Stimulated activated CD4-positive, alpha-beta T cell treated with anti-CD3 and anti-CD28 coated beads, Interleukin-2, amount 100 ng/mL, for 24 hours (primary cell): ENCODE measurements at places on chromosomes 11 and 22.

- peak; percentile 94 for DNase-seq
These were observed 929 bp upstream of the RHOG start for GRCh38 chr11:3841426-3842350.

GRCh38 chr22:44783581-44783980 is 31.2 kb downstream of the ARHGAP8 start:
- DNase-seq, result no peak

GRCh38 chr11:73465023-73465675 is 89.0 kb downstream of the RELT start:
- no peak for DNase-seq

DNA sequence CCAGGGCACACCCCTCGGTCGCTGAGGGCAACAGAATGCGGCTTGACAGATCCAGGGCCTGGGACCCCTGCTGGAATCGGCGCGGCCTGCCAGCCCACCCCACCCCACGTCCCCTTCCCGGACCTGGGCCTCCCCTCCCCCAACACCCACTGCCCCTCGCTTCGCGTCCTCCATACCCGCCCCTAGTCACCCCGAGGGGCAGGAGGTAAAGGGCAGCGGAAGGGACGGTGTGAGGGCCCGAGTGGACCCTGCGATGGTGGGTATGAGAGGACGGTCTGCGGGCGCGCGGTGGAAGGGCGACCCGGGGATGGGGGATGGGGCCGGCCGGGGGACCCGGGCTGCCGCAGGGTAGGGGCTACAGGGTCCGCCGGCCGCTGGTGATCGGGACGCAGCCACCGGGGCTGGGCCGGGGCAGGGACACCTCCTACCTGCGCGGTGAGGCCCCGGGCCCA is 311 bp downstream of the APBB1 start:
- DNase-seq, result peak; percentile 23

- DNase-seq, result no peak
These were observed 280.5 kb downstream of the TBC1D22A start for GRCh38 chr22:47042861-47043496.

- no peak for DNase-seq
These were observed 440.4 kb downstream of the BUD13 start for GRCh38 chr11:116332391-116332790.

- DNase-seq, result no peak
These were observed 65.0 kb downstream of the LRRC32 start for GRCh38 chr11:76605338-76606074.
